CD4-positive, alpha-beta T cell treated with Interleukin-17A for 4 hours (primary cell): ENCODE measurements at places on chromosomes 12 and 14.

- DNase-seq, result no peak
Measured at GRCh38 chr12:4137015-4137414, 136.5 kb upstream of the CCND2 start.

GRCh38 chr14:57879516-57879915 is 13.6 kb upstream of the SLC35F4 start:
- DNase-seq, result no peak

DNA sequence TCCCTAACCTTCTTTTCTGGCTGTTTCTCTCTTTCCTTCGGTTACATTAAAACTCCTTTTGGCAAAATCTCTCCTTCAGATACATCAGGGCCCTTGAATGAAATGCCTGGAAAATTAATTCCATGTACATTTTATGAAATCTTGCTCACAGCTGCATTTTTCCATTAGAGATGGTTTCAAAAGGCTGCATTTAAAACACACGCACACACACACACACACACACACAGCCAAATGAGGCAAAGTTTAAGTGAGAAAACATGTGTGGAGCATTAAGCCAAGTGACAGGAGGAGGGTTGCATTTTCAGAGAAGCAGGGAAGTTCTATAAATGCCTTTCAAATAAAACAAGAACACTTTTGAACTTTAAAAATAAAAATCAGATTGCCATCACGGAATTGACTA is 216.4 kb downstream of the LRIG3 start:
- DNase-seq, result no peak

- no peak for DNase-seq
Measured at GRCh38 chr14:98146416-98146815, 1125.6 kb downstream of the BCL11B start.

DNA sequence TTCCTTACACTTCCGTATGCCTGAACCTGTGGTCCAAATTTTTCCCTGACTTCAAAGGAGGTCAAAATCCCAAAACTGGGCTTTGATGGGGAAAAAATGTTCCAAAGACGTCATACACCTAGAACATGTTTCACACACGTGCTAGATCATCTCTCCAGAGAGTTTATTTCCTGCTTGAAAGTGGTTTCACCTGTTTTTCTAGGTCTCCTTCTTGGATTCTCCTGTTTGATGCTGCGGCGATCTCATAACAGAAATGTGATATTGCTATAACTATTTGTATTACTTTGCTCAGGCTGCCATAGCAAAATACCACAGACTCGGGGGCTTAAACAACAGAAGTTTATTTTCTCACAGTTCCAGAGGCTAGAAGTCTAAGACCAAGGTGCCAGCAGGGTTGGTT is 19.7 kb upstream of the TMCC3 start:
- no peak for DNase-seq

DNA sequence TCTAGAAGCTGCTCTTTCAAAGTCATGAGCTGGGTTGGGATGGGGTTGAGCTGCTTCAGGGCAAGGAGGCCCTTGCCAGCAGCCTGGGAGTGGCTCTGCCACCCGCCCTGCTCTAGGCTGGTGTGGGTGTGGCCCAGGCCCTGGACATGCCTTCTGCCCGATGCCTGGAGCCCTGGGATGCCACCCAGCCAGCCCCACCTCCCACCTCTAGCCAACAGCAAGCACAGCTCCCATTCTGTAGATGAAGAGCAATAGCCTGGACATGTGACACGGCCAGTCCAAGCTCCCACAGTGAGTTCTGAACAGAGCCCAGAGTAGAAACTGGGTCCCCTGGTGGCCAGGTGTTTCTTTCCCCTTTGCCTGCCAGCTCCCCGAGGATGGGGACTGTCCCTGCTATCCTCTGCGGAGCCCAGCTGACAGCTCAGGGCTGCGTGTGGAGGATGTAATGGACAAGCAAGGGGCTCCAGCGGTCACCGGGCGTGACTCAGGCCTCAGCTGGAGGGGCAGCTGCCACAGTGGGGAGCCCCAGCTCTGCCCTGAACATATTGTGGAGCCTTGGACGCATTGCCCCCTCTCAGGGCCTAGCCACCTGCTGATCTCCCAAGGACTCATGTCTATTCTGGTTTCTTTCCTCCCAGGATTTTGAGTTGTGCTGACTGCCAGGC is 165.2 kb downstream of the TSPAN9 start:
- no peak for DNase-seq
